ENCODE measurements at places on chromosomes 11 and 22. TPM values are rescaled to one million over a fixed set of nuclear protein-coding genes. Genes with fewer than 3 reads are reported as not detected.

DNA sequence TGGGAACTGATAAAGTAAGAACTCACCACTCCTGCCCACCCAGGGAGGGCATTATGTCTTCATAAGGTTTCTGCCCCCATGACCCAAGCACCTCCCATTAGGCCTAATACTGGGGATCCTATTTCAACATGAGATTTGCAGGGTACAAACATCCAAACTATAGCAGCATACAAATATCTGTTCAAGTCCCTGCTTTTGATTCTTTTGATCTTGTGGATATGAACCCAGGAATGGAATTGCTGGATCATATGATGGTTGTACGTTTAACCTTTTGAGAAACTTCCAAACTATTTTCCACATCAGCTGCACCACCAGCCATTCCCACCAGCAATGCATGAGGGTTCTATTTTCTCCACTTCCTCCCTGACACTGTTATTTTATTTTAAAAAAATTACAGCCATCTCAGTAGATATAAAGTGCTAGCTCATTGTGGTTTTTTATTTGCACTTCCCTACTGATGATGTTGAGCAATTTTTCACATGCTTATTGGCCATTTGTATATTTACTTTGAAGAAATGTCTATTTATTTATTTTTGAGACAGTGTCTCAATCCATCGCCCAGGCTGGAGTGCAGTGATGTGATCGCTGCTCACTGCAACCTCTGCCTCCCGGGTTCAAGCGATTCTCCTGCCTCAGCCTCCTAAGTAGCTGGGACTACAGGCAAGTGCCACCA is 7.1 kb upstream of the ATG16L2 start:
- peak; percentile 60 for DNase-seq

DNA sequence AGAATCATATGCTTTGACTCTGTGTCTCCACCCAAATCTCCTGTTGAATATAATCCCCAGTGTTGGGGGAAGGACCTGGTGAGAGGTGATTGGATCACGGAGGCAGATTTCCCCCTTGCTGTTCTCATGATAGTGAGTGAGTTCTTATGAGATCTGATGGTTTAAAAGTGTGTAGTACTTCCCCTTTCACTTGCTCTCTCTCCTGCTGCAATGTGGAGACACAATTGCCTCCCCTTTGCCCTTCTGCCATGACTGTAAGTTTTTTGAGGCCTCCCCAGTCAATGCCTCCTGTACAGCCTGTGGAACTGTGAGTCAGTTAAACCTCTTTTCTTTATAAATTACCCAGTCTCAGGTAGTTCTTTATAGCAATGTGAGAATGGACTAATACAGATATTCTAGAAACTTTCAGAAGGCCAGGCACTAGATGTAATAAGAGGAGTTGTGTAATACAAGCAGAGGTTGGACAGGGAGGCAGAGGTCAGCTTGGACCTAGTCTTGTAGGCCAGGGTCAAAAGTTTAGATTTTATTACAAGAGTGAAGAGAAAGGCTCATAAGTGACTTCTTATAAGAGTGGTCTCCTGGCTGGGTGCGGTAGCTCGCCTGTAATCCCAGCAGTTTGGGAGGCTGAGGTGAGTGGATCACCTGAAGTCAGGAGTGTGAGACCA is 9.3 kb upstream of the SERPING1 start:
- DNase-seq, result no peak

SYT8 gene
- not detected for total RNA-seq

- peak; percentile 81 for DNase-seq
These were observed 4.7 kb downstream of the FEN1 start for GRCh38 chr11:61797263-61797944.

DNA sequence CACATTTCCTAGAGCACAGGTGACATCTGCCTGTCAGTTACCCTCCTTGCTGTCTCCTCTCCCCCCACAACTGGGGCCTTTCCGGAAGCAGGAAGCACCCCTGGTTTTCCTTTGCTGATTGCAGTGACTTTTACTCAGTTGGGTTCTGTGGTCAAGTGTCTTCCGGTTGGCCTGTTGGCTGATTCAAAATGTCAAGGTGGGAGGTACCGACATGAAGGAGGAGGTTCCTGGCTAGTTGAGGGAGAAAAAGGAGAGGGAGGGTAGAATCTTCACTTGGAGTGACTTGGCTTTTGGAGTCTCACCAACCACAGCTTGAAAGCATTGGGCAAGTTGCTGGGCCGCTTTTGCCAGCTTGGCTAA is 9.3 kb upstream of the ADAMTS15 start:
- no peak for DNase-seq

GRCh38 chr11:121476379-121477032 is 23.7 kb upstream of the SORL1-AS1 start:
- DNase-seq, result no peak

GRCh38 chr11:28877340-28877739 is 769.2 kb downstream of the METTL15 start:
- peak; percentile 28 for DNase-seq

DNA sequence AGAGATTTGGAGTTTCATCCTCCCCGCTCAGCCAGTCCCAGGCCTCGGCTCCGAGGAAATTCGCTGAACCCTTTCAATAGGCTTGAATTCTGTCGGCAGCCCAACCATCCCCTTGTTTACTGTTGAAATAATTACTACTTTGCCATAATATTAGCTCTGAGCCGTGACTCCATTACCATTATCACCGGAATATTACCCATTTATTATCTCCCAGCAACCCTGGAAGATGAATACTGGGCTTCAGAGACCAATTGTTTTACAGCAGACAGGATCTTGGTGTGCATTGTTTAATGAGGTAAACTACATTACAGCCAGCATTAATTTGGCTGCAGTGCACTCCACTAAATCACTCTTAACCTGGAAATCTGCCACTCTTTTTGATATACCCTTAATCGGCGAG is 867.4 kb downstream of the NTM start:
- no peak for DNase-seq

- peak; percentile 77 for DNase-seq
These were observed 57.4 kb downstream of the JAM3 start for GRCh38 chr11:134126217-134126822.

OR52N4 gene
- not detected for total RNA-seq

DNA sequence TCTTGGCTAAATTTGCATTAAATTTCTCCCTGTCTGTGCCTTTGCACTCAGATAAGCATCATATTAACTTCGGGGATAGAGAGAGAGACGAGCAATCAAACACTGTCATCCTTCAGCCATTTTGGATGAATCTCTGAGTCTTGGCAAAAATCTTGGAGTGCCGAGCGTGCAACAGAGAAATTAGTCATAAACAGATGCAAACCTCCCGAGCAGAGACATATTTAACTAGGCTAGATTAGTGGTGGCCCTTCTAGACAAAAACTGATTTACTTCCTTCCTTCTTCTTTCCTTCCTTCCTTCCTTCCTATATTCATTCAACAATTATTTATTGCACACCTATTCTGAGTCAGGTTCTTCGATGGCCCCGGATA is 114.4 kb upstream of the BLID start:
- DNase-seq, result peak; percentile 19

SHISA8 gene
- not detected for total RNA-seq

- DNase-seq, result no peak
These were observed 84.6 kb upstream of the ANO3 start for GRCh38 chr11:26247340-26247739.

DNA sequence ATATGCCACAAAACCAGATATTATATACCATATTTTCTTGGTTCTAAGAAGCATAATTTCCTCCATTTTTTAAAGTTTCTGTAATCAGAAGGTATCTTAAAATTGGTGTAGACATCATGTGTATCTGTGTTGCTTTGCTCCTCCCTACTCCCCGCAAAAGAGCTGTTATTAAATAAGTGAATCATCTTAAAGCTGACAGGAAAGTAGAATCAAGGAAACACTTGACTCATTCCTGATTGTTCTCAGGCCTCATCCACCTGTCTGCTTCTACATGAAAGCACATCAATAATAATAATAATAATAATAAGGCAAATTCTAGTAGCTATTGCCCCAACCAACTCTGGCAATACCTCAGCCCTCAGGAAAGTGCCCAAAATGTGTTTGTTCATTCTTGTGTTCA is 26.2 kb upstream of the GUCY1A2 start:
- DNase-seq, result peak; percentile 60
